ENCODE measurements at places on chromosomes 2 and 18.

DNA sequence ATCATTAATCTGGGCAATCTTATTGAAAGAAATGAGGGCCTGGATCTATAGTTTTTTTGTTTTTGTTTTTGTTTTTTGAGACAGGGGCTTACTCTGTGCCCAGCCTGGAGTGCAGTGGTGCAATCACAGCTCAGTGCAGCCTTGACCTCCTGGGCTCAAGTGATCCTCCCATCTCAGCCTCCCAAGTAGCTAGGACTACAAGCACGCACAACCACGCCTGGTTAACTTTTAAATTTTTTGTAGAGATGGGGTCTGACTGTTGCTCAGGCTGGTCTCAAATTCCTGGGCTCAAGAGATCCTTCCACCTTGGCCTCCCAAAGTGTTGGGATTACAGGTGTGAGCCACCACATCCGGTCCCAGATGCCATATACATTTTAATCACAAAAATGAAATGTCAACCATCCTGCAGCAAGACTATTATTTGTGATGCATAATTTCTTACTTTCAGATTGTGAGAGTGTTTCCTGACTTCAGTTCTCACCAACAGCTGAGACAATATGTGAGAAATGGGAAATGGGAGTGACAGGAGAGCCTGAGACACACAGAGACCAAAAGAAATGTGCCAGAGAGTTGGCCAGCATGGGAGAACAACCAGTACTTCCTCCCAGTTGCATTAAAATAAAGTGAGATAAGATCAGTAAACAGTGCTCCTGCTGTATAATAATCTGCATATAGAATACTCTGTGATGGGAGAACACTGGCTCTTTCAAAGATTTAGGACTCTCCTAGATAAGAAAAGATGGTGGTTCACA is 87.6 kb downstream of the METTL8 start:
- no peaks in the 10 kb centered on the region for H3K4me1 ChIP-seq
- H3K4me3 ChIP-seq: no peak overlapping the region
- no peak overlapping the region for H3K27ac ChIP-seq
- H3K27me3 ChIP-seq: no peaks in the 10 kb centered on the region

- DNase-seq: no peak
- no peak overlapping the region for H3K27ac ChIP-seq
- peaks cover 5% of the 10 kb centered on the region for H3K4me1 ChIP-seq
- H3K36me3 ChIP-seq: peaks cover 7% of the 10 kb centered on the region
- H3K4me3 ChIP-seq: no peak overlapping the region
Measured at GRCh38 chr18:12574494-12575185, 83.3 kb downstream of the SPIRE1 start.

GRCh38 chr2:42169874-42170521 is 845 bp downstream of the EML4 start:
- no peaks in the 10 kb centered on the region for H3K27me3 ChIP-seq
- no peak overlapping the region for H3K27ac ChIP-seq
- H3K4me1 ChIP-seq: peaks cover 3% of the 10 kb centered on the region

- no peak for DNase-seq
- H3K27me3 ChIP-seq: no peaks in the 10 kb centered on the region
- H3K36me3 ChIP-seq: no peaks in the 10 kb centered on the region
- no peak overlapping the region for H3K27ac ChIP-seq
- H3K4me3 ChIP-seq: no peak overlapping the region
- no peaks in the 10 kb centered on the region for H3K4me1 ChIP-seq
Measured at GRCh38 chr2:210623506-210623905, 67.1 kb downstream of the CPS1 start.

DNA sequence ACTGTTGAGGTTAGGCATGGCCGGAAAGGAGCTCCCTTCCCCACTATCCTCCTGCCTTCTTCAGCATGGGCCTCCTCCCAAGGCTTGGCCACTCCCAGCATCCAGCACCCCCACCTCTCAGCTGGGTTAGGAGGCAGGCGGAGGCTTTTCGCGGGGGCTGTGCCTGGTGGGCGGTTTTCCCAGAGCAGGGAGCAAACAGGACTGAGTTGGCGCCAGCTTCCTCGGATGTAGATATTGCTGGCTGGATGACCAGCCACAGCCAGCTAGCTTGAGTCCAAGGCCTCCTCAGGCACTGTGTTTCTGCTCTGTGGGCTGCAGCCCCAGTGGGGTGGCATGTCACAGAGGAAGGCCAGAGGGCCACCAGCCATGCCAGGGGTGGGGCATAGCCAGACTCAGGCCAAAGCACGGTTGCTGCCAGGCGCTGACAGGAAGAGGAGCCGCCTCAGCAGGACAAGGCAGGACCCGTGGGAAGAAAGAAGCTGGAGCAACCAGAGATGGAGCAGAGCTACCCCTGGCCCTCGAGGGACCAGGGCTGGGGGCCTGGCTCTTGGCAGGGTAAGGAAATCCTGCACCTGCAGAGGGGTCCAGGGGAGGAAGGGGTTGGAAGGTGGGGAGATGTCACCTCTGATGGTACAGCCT is at the start of gene TCF23:
Gene TCF23 (plus strand): TSS at position 204 of the 639 bp plus-strand sequence. CDS start 130 bp downstream, at position 334.
- H3K4me3 ChIP-seq: no peak within 1 kb of the TSS
- no peaks in the 10 kb centered on the region for H3K36me3 ChIP-seq
- no peak for DNase-seq
- no peak within 1 kb of the TSS for H3K27ac ChIP-seq
- H3K27me3 ChIP-seq: peaks cover 9% of the 10 kb centered on the region
- H3K4me1 ChIP-seq: no peaks in the 10 kb centered on the region

DNA sequence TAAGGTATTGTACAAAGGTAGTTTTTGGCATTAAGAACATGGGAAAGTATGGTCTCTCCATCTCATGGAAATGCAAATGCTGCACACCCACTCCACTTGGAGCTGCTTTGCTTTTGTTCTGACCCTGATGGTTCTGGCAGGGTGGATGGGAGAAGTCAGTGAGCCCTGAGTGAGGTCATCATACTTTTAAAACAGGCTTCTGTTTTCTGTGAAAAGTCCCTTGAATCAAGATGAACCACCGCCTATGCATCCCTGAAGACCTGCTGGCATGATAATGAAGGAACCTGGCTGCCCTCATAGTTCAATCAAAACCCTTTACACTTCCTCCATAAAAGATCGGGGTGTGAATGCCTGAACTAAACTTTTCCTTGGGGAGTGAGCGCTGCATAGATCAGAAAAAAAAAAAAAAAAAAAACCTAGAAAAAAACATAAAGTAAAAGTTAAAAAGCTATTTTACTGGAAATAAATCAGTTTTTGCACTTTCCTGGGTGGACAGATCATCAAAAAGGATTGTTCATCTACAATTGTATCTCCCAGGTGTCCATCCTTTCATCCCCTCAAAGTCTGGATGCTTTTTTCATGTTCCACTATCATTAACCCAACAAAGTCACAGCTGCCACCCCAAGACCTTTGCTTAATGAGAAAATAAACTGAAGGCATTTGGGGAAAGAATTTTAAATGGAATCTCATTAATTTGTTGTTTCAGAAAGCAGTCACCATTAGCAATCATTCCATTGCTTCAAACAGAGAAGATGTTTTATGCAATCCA is 728.1 kb upstream of the DDX18 start:
- peaks cover 26% of the 10 kb centered on the region for H3K4me1 ChIP-seq
- no peak for DNase-seq
- no peak overlapping the region for H3K4me3 ChIP-seq
- no peaks in the 10 kb centered on the region for H3K27me3 ChIP-seq
- no peaks in the 10 kb centered on the region for H3K36me3 ChIP-seq

DNA sequence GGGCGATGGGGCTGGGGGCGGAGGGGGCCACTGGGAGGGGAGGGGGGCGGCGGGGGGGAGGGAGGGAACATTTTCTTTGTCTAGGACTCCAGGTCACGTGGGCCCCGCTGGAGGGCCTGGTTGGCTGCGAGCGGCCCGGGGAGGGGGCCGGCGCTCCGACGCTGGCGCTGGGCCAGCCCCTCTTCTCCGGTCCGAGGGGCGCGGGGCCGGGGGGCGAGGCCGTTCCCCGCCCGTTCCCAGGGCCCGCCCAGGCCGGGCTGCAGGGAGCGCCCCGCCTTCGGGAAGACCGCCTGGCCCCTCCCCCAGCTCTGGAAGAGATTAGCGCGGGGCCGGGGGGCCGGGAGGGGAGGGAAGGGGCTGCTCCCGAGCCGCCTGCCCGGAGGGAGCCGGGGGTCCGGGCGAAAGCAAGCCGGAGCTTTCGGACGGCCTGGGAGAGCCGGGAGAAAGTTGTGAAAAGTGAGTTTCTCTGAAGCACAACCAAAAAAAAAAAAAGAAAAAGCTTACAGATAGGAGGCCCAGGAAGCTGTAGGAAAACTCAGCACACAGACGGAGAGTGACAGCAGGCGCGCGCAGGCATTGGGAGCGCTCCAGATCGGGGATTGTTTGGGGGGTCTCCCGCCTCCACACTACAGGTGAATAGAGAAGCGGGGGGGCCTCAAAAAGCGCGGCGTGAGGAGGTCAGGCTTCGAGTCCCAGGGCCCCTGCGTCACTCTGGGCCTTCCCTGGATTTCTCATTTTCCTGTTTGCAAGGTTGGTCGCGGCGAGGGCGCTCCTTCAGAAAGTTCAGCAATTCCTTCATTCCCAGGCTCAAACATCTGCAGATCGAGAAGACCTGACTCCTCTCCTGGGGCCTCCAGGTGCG is 84.1 kb upstream of the POMC start:
- H3K27ac ChIP-seq: peak overlapping the region; percentile 47
- H3K36me3 ChIP-seq: peaks cover 17% of the 10 kb centered on the region
- H3K4me1 ChIP-seq: peaks cover 56% of the 10 kb centered on the region
- no peaks in the 10 kb centered on the region for H3K27me3 ChIP-seq
- H3K4me3 ChIP-seq: peak overlapping the region; percentile 94

DNA sequence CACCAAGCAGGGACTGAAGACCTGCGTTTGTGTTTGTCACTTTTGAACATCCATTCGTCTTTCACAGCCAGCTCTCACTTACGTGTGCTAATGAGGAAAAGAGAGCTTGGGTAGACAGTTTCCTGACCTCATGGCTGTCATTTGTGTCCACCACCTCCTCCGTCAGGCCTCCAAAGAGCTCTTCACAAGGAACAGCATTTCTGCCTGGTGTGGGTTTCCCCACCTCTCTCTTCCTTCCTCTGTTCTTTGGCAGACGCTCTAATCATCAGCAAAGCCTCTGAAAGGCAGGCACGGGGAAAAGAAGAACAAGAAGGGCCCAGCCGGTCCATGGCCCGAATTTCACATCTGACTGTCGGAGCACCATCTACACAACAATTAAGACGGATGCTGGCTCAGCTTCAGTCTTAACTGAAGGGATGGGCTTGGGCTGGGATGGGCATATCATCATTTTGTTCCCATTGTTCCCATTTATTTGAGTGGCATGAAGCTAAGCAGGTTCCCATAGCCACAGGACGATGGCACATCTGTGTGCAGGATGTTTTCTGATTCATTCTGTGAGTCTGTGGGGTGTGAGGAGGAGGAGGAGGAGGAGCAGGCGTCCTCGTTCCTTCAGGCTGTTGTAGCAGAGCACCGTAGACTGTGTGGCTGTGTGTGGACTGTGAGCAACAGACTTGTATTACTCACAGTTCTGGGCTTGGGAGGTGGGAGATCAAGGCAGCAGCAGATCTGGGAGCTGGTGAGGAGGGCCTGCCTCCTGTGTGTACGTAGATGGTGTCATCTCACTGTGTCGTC is 66.4 kb downstream of the TSHZ1 start:
- no peaks in the 10 kb centered on the region for H3K27me3 ChIP-seq
- no peaks in the 10 kb centered on the region for H3K36me3 ChIP-seq
- no peak overlapping the region for H3K4me3 ChIP-seq
- H3K4me1 ChIP-seq: no peaks in the 10 kb centered on the region
- peak overlapping the region; percentile 67 for H3K27ac ChIP-seq

DNA sequence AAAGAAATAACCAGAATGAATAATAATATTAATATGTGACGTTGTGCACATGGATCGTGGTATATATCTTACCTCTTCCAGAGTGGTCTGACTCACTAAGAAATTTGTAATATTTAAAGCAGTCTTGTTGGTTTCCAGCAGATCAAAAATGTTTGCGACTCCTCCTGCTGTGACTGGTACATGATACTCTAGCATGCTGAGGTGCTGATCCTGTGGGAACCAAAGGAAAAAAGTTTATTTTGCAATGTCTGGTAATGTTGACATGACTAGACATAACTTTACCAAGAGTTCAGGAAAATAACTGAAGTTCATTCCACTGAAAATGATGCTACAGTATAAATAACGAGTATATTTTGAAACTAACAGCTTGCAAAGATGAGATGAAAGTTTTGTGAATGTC is 124.5 kb upstream of the BARD1 start:
- DNase-seq: no peak
- no peaks in the 10 kb centered on the region for H3K27me3 ChIP-seq
- H3K36me3 ChIP-seq: no peaks in the 10 kb centered on the region
- H3K4me3 ChIP-seq: no peak overlapping the region
- H3K4me1 ChIP-seq: no peaks in the 10 kb centered on the region
- H3K27ac ChIP-seq: no peak overlapping the region

GRCh38 chr2:222982010-222982908 is 69.7 kb upstream of the KCNE4 start:
- H3K36me3 ChIP-seq: no peaks in the 10 kb centered on the region
- no peak overlapping the region for H3K4me3 ChIP-seq
- H3K27me3 ChIP-seq: no peaks in the 10 kb centered on the region

GRCh38 chr2:210169516-210170195 is 1.6 kb downstream of the KANSL1L start:
- no peak for DNase-seq
- peaks cover 3% of the 10 kb centered on the region for H3K27me3 ChIP-seq
- H3K36me3 ChIP-seq: no peaks in the 10 kb centered on the region
- peak overlapping the region; percentile 99 for H3K4me3 ChIP-seq
- H3K27ac ChIP-seq: peak overlapping the region; percentile 98
